ENCODE measurements at places on chromosomes 3 and 15.
A peak's percentile ranks its signal among the peaks of the same experiment; 100 is the strongest.

DNA sequence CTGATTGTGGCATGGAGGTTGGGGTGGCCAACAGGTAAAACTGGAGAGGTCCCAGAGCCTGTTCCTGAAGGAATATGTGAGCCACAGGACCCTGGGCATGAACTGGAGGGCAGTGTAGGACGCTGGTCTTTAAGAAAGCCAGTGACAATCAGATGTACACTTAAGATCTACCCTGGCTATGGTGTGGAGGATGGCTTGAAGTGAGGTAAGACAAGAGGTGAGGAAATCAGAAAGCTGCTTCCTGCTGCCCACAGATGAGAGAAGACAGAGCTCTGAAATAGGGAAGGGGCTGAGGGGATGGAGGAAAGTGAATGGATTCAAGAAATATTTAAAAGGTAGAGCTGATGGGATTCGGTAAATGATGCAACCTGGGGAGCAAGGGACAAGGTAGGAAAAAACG, 22.7 kb upstream of the KLHL6 start:
- no peak for DNase-seq

DNA sequence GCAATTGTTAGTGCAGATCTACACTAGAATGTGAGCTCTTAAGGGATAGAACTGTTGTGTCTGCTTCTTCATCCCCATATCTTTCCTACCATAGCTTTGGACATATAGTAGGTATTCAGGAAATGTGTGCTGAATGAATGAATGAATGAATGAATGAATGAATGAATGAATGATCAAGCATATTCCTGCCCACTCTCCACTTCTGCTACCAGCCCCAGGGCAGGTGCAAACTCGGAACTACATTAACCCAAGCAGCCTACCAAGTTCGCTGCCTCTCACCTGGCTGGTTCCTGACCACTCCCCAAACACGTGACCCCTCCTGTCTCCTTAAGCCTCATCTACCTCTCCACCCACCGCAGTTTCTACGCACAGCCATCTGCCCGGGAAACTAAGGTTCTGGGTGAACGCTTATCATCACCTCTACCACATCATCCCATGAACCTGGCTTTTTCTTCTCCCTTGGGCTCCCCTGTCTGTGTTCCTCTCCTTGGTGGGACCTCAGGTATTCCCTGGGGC, 26.8 kb downstream of the PAQR5 start:
- no peak for DNase-seq

- DNase-seq = no peak
Observed at GRCh38 chr3:172680684-172681083, 30.2 kb downstream of the NCEH1 start.

DNA sequence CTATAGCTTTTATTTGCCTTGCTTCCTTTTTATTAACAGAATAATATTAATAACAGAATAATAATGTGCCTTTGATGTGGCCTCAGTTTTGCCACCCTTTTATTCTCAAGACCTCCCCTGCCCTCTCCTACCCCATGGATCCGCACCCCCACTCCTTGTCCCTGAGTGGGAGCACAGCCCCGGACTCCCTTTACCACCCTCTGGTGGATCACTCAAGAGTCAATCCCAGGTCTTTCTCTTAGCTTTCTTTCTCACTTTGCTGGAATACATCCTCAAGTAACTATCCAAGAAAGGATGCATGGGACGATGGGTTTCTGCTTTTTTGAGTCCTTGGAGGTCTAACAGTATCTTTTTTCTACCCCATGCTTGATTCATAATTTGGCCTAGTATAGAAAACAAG, 63.4 kb downstream of the KLF13 start:
- DNase-seq = no peak

DNA sequence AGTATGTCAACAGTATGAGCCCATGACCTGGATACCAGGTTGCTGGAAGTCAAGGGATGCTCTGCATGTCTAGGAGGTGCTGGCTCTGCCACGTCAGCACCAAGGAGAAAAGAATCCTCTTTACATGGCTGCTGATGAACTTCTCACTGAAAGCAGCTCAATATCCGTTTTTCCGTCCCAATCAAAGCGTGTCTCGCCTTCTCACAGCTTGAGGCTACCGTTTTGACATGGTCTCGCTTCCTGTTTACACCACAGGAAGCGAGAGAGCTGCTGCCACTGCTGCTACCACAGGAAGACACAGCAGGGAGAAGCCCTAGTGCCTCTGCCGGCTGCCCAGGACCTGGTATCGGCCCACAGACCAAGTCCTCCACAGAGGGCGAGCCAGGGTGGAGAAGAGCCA, 27.3 kb downstream of the STARD5 start:
- peak; percentile 94 for DNase-seq

Data from MM.1S (cell line).